ENCODE measurements at places on chromosomes 12 and 14.

GRCh38 chr12:92661269-92661668 is 41.5 kb upstream of the PLEKHG7 start:
- no peak for DNase-seq

DNA sequence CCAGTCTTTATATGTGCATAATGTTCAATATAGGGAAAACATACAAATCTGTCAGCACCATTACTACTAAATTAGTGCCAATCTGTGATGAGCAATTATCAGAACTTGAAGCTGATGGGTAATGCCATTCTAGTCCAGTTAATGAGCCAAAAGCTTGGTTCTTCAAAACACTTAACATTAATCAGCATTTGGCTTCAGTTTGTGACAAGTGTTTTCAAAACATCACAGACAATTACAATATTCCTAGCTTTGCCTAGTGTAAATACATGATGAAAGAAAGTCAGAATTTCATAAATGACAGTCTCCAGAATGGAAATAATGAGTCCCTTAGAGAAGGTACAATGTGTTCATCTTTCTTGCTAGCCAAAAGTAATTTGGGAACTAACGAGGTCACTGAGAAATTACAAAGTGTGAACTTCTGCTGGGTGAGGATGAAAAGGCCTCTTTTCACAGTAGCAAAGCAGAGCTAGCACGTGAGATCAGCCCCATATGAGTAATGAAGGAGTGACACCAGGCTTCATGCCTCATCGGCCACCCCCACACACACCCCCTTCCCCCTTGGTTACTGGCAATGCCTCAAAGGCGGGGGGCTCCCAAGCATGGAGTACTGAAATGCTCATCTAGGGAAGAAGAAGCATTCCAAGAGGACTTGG is 180.6 kb upstream of the EEA1 start:
- DNase-seq: no peak

DNA sequence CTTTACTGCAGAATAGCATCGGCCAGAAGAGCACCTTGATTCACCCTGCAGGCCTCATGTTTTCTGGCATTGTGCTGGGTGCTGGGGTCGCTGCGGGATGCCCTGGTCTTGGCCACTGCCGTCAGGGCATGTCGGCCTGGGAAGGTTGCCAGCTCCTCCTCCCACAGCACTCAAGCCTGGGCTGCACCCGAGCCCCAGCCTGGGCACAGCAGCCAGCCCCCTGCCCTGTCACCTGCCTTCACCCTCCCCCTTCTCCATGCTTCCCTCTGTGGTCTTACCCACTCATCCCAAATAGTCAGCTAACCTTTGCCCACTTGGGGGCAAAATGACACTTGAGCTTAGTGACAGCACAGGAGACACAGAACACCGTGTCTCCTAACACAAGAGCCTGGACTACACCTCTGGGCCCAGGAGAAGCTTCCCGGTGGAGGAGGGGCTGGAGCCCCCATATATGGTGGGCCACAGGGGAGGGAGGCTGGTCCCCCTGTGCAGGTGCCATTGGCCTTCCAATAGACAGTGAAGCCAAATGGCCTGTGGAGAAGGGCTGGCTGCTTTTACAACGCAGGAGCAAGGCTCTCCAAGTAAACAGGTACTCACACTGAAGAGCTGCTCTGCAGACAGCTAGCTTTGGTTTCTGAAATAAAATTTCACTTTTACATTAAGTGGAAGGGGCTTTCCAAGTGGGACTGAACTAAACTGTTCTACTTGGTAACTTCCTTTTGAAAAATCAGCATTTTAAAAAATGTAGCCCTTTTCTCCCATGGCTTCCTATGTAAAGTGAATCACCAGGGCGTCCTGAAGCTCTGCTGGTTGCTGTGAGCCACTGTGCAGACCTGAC is 51.2 kb upstream of the AMN start:
- DNase-seq: no peak

- DNase-seq: no peak
Observed at GRCh38 chr14:54474232-54474793, 14.5 kb downstream of the GMFB start.

DNA sequence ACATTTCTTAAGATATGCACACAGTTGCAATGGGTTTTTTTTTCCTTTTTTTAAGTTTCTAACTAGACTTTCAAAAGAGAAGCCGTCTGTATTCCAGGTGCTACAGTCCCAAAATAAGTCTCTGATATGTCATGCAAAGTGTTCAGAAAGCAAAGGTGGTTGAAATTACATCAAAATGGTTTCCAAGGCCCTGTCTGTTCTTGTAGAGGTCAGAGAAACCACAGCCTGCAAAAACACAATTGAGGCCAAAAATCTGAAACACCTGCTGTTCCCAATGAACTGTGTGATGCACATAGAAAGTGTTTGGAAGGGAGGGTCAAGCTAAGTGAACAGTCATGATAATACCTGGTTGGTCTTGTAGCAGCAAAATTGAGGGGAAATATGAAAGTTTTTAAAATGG is 91.0 kb downstream of the VRK1 start:
- no peak for DNase-seq

- no peak for DNase-seq
Observed at GRCh38 chr12:2160043-2160442, 107.3 kb downstream of the CACNA1C start.

DNA sequence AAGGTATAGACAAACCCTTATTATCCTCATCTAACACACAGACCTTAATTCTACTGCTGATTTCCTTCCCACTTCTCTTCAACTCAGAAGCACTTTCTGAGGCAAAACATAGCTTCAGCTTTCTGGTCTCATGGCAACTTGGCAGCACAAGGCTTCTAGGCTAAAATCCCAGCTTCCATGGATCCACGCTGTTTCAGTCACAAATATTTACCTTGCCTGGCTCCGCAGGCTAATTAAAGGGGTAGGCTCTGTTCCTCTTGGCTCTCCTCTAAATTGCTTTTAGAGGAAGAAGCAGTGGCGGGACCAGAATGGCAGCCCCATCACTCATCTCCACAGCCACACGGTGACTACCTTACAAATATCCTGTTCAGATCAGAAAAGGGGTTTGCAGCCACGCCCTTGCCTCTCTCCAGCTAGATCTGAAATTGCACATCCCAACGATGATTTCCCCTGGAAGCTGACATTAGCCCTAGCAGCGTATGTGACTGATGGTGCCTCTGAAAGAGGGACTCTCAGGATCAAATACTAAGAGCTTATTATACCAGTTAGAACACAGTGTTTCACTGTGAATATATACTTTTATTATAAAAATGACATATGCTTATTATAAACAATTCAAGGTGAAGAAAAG is 221.5 kb upstream of the NUDT4 start:
- no peak for DNase-seq

- no peak for DNase-seq
Observed at GRCh38 chr12:93390031-93390430, 12.3 kb downstream of the NUDT4 start.

DNA sequence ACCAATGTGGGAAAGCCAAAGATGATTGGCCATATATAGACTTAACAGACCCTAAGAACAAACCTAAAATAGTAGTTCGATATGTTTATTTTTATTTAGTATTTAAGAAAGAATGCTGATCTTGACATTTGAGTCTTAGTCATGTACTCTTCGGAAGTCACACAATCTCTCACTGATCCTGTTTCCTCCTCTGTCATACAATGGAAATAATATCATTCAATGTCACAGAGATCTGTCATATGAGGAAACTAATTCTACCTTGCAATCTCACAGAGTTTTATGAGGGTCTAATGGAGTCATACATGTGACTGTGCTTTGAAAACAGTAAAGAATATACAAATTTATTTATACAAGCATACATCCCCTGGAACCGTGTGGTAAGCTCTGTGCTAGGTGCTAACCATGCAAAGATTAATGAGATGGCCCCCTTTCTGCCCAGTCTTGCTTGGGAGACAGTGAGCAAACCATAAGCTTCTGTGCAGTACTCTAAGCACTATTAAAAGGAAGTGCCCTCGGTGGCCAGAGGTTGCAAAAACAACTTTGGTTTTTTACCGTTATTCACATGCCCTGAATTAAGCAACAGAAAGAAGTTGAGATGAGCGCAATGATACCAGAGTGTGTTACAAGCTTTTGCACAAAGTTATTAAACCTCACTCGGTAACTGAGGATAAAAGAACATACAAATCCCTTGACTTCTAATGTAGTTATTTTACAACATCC is 1.7 kb upstream of the LIN7A start:
- DNase-seq: no peak

DNA sequence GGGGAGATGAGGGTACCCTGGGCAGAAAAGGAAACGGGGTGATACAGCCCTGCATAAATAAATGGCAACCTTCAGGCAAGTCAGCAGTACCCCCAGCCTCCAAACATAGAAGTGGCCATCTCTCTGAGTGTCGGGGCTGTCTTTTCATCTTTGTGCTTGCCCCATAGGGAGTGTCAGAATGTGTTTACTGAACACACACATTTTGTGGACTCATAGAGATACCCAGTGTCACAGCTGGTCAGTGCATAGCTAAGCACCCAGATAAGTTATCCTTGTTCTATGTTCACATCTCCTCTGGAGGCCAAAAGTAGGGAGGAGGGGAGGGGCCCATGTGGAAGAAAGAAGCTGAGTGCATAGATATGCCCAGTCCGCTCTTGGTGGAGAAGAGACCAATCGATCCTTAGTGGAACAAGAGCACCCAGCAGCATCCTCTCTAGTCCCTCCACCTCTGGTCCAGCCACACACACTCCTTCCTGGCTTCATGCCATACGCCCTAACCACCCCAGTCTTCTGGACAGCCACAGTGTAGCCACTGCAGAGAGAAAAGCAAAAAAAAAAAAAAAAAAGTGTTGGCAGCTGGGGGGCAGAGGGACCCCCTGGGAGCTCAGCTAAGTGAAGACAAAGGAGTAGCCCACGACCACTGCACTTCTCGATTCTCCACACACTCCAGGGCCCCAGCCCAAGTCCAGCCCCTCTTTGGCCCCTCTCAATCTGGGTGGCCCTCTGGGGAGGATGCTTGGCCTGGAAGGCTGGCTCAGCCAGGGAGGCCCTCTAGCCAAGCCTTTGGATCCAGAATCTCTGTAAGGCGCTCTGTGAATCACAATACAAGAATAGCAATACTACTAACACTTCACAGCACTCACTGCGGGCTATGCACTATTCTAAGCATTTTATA is 2.6 kb downstream of the ITGA7 start:
- no peak for DNase-seq
